ENCODE measurements at places on chromosomes 1 and 21. TPM values are rescaled to one million over a fixed set of nuclear protein-coding genes. Genes with fewer than 3 reads are reported as not detected.

Gene ASTN1
- 67.4 TPM for total RNA-seq

Gene OR2L8
- 2.8 TPM for total RNA-seq

- DNase-seq = no peak
Measured at GRCh38 chr1:237562242-237562823, 328.4 kb downstream of the ZP4 start.

- DNase-seq = no peak
Measured at GRCh38 chr21:35801391-35801790, 258.9 kb downstream of the SETD4 start.

- no peak for DNase-seq
Measured at GRCh38 chr1:193606035-193606434, 419.6 kb upstream of the B3GALT2 start.
